ENCODE measurements at places on chromosomes 1 and 21.

DNA sequence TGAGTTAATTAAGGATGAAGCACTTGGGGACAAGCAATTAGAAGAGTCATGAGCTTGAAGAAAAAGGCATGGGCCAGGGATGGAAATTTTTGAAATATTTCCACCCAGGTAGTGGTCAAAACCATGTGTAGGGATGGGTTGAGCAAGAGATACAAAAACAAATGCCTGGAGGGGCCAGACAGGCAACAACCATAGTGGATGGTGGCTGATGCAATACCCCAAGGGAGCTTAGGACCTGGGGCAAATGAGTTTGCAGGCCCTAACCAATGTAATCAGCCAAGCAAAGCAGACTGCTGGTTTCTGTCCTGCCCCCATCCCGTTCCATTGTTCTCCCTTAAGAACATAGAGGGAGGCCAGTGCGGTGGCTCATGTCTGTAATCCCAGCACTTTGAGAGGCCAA, 119.1 kb upstream of the FGGY start:
- no peak for DNase-seq

- peak; percentile 96 for DNase-seq
These were observed 130.4 kb upstream of the ADGRL2 start for GRCh38 chr1:81670286-81670685.

DNA sequence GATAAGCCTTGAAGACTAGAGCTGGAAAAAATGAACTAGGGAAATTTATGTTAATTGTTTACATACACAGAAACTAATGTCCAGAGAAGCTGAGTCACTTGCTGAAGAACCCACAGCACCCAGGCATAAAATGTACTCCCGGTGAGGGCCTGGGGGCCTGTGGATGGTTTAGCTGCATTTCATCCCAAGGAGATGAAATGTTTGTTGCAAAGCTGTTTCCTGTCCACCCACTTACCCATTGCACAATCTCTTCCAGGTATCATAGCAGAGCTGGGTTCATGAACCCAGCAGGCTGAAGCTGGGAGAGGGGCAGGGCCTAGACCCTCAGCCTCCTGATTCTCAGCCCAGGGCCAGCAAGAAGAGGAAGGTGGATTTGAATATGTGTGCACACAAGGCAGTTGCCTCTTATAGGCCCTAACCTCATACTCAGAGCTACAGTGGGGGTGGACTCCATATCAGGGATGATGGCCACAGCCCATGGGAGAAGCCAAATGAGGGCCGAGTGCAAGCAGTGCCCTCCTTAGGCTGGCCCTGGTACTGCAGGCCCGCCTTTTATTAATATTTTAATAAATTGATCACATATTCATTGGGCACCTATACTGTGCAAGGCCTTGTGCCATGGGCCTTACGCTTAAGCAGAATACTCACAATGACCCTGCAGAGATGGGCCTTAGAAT, 110.8 kb downstream of the LACTBL1 start:
- peak; percentile 59 for DNase-seq

DNA sequence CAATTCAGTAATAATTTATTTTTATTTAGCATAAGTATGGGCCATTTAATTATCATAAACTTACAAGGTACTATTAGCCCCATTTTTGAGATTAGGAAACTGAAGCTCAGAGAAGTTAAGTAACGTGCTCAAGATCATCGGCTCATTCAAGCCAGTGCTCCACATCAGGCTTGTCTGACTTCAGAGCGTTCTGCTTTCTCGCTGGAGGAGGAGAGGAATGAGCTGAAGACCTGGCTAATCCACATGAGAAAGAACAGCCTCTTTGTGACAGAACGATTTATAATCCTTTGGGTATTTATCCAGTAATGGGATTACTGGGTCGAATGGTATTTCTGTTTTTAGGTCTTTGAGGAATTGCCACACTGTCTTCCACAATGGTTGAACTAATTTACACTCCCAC, 39.7 kb downstream of the DDX20 start:
- no peak for DNase-seq

DNA sequence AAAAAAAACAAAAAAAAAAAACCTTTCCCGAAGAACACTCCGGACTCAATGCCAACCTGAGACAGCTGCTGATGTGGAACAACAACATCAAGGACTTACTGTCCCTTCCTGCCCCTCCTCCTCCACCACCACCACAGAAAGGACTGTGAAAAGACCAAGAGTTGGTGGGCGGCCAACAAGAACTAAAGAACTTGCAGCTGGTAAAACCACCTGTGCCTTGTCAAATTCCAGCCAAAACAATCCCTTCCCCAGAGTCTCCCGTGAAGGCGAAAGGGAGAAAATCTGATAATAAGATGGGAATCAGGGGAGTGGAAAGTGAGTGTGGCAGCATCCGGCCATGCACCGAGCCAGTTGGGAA, 88.9 kb downstream of the PROX1 start:
- peak; percentile 16 for DNase-seq

GRCh38 chr1:40984066-40984465, 4.6 kb downstream of the CTPS1 start:
- no peak for DNase-seq

DNA sequence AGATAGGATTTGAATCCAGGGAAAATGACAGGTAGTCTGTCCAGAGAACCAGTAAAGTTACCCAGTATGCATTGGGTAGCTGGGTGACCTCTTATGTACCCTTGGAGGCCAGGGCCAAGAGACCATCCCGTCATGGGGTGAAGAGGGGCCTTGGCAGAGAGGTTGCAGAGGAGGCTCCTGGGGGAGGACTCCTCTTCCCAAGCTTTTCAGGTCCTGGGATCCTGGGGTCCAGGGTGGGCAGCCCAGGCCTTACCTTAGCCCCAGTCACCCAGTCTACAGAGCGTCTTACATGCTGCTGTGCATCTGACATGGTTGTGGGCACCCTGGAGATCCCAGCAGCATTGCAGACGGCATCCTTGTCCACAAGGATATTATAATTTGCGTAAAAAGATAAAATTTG, 14.0 kb downstream of the PMF1 start:
- DNase-seq, result no peak

- DNase-seq, result peak; percentile 56
These were observed 9.3 kb downstream of the SLC26A9 start for GRCh38 chr1:205933671-205934618.

GRCh38 chr1:55456971-55457370, 241.8 kb upstream of the USP24 start:
- DNase-seq, result no peak

DNA sequence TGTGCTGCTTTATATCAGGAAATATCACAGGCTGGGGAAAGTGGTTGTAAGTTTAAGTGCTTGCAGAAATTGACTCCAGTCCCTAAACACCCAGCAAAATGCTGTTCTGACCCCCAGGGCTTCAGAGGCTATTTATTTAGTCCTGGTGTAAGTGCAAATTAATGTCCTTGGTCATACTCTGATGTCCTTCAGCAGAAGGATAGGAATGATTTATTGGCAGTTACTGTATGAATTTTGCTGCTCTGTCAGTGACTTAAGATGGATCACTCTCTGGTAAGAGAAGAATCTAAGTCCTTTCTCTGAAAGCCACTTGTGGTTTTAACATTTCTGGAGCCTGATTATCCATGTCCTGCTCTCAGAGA, 21.9 kb downstream of the FAM20B start:
- no peak for DNase-seq

DNA sequence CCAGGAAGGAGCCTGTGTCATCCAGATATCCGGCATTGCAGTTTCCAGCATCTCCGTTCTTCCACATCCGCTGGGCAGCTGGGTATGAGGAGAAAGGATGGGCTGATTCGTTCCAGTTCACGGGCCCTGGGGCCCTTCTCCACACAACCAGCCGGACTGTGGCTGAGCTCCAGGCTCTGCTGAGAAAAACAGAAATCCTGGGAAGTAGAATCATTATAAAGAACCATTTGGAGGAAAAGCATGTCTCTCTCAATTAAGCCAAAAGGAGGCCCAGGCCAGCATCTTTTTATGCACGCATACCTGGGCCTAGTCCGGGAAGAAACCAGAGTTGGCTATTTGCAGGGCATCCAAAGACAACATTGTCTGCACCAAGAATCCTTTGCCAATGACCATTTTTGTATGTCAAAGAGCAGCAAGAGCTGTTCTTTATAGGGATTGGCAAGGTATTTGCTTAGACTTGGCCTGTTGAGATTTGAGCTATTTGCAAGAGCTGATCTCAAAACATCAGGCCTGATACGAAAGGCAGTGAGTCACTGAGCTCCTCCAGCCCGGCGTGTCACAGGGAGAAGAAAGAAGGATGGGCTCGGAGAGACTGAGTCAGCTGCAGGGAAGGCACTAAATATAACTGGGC, 84.9 kb upstream of the ARHGEF16 start:
- DNase-seq, result peak; percentile 88
